Activated CD4-positive, alpha-beta T cell treated with anti-CD3 and anti-CD28 coated beads, Interleukin-2, Interleukin-4, amounts not matched to agents 100 ng/mL and 50 ng/mL, durations not matched to agents 16 hours and 8 hours (primary cell): ENCODE measurements at places on chromosomes 5 and 9.

GRCh38 chr9:120690372-120690771 is 23.9 kb downstream of the MEGF9 start:
- DNase-seq, result no peak

- no peak for DNase-seq
Observed at GRCh38 chr9:89642789-89643188, 38.0 kb downstream of the GADD45G start.

DNA sequence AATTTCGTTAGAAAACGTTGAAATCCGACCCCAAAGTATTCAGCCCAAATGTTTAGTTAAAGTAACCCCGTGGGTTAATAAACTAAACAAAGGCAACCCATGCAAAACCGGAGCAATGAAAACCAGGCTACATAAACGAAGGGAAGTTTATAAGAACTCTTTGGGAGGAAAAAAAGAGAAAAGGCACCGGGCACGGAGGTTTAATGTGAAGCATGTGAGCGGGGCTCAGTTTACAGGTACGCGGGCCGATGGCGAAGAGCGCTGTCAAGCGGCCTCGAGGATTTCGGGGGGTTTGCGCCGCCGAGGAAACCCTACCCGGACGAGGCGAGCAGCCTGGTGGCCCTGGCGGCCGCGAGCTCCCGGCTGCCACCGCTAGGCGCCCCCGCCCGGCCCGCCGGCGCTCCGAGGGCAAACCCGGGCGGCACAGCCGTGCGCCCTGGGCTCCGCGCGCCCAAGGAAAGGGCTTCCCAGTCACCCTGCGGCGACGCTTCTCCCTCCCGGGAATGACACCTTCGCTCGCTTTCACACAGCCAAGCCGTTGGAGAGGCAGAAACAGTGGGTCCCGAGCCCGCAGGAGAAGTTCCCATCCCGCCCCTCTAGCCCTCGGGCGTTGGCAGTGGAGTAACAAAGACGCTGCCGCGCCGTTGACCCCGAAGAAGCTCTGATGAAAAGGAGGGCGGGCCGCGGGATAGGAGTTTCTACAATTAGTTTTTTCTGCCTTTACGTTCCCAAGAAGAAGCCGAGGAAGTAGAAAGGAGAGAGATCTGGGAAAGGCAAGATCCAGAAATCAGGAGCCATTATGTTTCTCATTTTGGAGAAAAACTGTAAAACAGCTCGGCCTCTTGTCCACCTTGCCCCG is 126.0 kb downstream of the TMEM174 start:
- DNase-seq, result no peak

- no peak for DNase-seq
Observed at GRCh38 chr5:17620627-17621026, 10.4 kb downstream of the TAF11L12 start.

DNA sequence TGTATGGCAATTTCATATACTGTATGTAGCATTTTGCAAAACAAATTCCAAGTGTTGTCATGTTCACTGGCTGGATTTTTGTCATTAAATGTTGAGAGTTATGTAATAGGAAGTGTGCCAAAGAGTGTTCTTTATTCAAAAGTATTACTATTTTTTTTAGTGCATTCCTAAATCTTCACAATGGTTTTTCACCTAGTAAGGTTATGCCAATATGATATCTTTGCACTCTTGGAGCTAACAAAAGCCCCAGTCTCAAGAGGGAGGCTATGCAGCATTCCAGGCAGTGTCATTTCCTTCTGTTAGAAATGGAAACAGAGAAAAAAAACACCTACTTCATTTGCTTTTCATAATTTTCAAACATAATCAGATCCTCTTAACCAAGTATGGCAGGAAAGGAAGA is 5.1 kb upstream of the SSBP2 start:
- DNase-seq, result no peak

GRCh38 chr5:16567365-16567764 is 49.4 kb downstream of the RETREG1 start:
- no peak for DNase-seq

DNA sequence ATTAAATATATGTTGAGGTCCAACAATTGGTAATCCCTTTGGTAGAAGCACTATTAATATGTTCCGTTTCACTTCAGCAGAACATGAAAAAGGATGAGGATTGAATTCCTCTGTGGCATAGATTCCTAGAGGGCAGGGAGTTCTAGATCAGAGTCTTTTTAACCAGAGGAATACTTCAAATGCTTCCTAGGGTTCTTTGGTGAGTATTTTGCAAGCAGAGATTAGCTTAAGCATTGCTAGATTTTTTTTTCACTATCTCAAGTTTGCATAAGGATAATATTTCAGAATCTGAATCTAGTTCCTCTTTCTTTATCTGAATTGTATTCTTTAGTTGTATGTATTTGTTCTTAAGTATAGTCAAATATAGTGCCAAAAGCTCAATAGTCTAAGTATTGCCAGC is 116.6 kb upstream of the ADAMTSL1 start:
- DNase-seq, result no peak

DNA sequence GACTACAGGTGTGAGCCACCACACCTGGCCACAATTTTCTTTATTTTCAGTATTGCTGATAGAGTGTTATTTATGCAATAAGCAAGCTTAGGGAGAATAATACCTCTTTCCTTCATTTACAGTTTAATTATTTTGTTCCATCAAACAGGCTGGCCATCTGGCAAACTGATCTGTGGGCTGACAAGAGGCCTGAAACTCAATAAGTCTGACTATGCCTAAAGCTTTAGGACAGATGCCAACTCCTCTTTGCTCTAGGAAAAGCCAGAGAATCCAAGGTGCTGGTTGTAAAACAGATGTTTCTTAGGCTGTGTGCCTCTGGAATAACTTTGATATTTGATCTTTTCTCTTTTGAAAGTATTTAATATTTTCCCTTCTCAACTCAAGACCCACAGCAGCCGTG is 98.4 kb downstream of the TARS1 start:
- no peak for DNase-seq

- DNase-seq, result no peak
Observed at GRCh38 chr9:21402386-21403251, 6.3 kb upstream of the IFNA8 start.

DNA sequence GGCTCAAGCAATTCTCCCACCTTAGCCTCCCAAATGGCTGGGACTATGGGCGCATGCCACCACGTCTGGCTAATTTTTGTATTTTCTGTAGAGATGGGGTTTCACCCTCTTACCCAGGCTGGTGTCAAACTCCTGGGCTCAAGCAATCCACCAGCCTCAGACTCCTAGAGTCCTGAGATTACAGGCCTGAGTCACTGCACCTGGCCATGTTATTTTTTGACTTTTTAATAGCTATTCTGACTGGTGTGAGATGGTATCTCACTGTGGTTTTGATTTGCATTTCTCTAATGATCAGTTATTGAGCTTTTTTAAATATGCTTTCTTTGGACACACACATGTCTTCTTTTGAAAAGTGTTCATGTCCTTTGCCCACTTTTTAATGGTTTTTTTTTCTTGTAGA is 38.2 kb downstream of the FBXW2 start:
- DNase-seq, result no peak

DNA sequence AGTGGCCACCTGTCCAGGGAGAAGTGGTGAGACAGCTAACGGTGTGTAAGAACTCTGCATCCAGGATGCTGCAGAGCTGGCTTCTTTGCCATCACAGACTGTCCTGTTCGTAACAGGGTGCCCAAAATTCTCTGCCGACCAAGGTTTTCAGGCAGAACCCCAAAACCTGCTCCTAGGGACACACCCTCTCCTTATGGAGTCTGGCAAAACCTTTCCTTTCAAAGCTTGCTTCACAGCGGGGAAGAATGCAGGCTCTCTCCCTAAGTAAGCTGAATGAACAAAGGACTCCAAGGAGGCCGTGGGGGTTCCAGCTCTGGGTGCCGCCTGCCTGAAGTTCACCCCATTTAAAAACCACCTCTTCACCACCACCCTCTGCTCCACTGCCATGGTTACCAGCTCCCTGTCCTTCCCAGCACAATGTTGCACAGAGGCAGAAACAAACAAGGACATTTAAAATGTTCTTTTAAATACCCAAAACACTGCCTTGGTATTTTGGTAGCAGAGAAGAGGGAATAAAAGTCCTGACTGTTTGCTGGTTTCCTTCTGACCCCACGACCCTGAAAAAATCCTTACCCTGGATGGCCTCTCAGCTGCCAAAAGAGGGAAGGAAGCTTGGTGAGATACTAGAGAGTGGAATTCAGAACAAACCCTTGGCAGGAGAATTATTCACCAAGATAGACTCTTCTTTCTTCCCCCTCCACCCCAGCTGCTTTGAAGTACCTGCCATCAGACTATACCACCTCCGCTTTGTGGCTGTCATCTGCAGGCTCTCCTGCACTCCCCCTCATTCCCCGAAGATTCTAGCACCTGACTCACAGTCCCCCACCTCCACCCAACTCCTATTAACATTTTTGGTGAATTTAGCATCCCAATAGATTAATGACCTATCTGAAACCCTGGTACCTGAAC is 7.1 kb upstream of the KLF9 start:
- DNase-seq, result no peak

- DNase-seq, result no peak
Observed at GRCh38 chr9:121901616-121902015, 191.5 kb downstream of the TTLL11 start.

DNA sequence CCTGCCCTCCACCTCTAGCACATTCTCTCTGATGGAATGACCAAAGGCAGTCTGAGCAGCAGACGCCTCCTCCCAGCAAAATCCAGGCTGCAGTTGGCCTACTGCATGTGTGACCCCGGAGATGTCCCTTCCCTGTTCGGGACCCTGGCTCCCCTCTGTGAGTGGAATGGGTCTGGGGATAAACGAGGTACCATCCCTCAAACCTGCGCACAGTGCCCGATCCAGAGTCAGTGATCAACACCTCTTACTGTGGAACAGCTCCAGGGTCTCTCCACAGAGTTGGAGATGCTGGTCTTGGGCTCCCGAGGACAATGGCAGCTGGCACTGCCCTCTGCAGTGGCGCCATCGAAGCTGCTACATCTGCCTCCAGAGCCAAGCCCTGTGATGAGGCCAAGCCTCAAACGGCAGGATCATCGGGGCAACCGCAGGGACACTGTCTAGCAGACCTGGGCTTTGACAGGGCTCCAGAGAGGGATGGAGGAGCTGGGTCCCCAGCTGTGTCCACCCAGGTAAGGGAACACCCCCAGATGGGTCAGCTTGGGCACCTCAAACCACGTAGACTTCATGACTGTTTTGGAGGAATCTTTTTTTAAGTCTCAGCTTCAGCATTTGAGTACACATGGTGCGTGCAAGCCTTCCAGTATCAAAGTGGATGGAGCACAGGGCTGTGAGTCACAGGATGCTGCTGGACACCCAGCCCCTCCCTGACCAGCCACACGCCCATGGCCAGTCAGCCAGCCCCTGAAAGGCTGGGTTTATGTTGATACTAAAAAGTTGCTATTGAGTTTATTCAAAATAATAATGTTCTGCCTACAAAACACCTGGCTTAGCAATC is 13.0 kb downstream of the MED10 start:
- no peak for DNase-seq

GRCh38 chr9:92133949-92134604 is 18.9 kb upstream of the SPTLC1 start:
- DNase-seq, result peak; percentile 79

GRCh38 chr9:99137225-99137624 is 32.3 kb downstream of the TGFBR1 start:
- DNase-seq, result no peak

- no peak for DNase-seq
Observed at GRCh38 chr5:125492977-125493376, 746.5 kb upstream of the ZNF608 start.

DNA sequence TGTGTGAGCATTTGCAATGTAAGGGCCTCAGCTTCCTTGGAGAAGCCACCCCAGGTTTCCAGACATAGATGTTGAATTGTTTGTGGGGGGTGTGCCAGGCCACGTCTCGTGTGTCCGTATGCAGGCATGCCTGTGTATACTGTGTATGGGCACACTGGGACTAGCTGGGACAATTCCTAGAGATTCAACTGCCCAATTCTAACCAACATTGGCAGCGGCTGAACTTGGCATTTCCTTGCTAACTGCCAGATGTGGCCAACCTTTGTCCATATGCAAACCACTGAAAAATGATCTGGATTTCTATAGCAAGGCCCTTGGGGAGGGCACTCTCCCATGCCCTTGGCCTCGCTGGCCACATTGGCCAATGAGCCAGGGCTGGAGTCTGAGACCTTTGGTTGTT is 50.3 kb downstream of the SAR1B start:
- no peak for DNase-seq

GRCh38 chr9:34079181-34079580 is 30.5 kb upstream of the UBAP2 start:
- DNase-seq, result no peak

DNA sequence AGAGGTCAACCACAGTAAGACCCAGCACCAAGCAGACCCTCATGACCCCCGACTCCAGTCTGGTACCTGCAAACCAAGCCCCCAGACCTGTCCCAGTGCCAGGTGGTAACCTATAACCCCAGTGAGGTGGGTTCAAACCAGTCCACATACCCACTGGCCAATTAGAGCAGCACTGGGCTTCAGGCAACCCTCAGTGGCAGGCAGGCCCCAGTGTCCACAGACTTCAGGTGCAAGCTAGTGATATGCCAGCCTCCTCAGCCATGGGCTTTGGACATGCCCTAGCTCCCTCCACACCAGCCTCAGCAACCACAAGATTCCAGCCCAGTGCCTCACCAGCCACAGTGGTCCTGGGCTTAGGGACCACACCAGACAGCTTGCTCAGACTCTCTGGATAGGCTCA is 276.6 kb downstream of the DTWD2 start:
- no peak for DNase-seq

DNA sequence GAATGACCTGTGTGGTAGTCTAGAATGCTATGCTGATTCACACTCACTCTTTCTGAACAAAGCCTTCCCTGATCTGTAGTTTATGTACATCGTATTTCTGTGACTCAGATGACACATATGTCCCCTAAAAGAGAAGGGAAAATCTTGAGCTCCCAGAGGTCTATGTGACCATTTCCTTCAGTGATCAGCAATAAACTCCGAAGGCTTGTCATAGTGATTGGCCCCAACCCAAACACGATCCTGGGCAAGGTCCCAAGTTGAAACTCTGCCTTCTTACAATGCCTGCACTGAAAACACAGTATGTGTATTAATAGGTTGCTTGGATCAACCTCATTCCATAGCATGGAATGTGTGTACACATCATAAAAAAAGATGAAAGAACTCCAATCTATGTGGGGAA is 685.8 kb downstream of the MAT2B start:
- no peak for DNase-seq

- DNase-seq, result no peak
Observed at GRCh38 chr5:138386290-138386689, 33.8 kb downstream of the KDM3B start.

GRCh38 chr9:103669296-103669695 is 424.8 kb upstream of the SMC2 start:
- DNase-seq, result no peak
